CD4-positive, CD25-positive, alpha-beta regulatory T cell (primary cell): ENCODE measurements at places on chromosomes 5 and 9.

GRCh38 chr5:151388960-151389359 is 41.6 kb upstream of the SLC36A2 start:
- no peak for DNase-seq

DNA sequence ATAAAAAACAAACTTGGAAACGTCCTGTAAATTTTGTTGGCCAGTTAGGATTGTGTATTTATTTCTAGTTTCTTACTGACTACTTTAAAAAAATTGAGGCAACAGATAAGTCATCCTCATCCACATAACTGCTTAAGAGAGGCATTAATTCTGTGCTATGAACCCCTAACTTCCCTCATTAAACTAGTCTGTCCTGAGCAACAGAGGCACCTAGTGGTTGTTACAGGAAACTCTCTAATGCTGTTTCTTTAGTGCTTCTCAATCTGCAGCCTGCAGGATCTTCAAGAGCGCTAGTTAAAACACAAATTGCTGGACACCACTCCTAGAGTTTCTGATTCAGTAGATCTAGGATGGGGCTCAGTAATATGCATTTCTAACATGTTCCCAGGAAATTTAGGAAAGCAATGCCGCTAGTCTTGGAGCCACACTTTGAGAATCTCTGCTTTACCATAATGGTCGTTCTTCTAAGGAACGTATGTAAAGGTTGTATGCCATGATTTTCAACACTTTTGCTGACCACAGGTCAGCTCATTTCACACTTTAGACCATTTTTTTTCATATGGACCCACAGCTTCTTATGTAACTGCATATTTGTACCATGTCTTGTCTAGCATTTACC is 410.1 kb upstream of the SMARCA2 start:
- no peak for DNase-seq

DNA sequence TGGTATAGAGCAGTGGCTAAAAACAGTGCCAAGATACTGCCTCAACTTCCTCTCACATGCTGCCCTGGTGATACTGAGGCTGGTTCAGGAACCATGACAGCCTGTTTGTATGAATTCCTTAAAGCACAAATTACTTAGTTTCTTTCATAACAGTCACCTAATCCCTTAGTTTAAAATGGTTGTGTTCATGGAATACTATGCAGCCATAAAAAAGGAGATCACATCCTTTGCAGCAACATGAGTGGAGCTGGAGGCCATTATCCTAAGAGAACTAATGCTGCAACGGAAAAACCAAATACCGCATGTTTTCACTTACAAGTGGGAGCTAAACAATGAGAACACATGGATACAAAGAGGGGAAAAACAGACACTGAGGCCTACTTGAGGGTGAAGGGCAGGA is 21.8 kb downstream of the ZFP62 start:
- DNase-seq, result no peak

DNA sequence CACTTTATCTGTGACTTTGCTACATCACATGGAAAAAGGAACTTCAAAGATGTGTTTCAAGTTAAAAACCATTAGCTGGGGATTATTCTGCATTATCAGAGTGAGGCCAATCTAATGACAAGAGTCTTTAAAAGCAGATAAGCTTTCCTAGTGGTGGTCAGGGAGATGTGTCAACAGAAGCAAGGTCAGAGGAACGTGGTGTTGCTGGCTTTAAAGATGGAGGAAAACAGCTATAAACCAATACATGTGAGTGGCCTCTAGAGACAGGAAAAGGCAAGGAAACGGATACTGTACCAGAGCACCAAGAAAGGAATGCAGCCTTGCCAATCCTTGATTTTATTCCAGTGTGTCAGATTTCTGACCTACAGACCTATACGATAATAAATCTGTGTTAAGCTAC is 204.2 kb downstream of the TAF11L14 start:
- no peak for DNase-seq

- no peak for DNase-seq
These were observed 106.3 kb upstream of the SSBP2 start for GRCh38 chr5:81856948-81857928.

GRCh38 chr9:114419796-114420195 is 32.0 kb upstream of the AKNA start:
- DNase-seq, result no peak
